H7 (cell line): ENCODE measurements at places on chromosomes 12 and 14.

DNA sequence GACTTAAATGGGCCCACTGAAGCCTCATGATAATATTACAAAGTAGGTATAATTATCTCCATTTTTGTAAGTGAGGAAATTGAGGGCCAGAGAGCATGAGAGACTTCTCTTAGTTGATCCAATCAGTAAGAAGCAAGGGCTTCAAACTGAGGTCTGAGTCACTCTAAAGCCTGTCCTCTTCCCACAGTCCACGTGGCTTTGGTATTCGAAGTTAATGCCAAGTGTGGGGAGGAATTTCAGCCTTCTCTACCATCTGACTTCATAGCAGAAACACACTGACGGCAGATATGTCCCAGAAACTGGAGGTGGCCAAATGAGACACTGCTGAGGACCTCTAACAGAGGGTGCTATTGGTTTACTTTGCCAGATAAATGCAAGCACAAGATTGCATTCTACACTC, 114.4 kb upstream of the OVCH1 start:
- no peak for DNase-seq

DNA sequence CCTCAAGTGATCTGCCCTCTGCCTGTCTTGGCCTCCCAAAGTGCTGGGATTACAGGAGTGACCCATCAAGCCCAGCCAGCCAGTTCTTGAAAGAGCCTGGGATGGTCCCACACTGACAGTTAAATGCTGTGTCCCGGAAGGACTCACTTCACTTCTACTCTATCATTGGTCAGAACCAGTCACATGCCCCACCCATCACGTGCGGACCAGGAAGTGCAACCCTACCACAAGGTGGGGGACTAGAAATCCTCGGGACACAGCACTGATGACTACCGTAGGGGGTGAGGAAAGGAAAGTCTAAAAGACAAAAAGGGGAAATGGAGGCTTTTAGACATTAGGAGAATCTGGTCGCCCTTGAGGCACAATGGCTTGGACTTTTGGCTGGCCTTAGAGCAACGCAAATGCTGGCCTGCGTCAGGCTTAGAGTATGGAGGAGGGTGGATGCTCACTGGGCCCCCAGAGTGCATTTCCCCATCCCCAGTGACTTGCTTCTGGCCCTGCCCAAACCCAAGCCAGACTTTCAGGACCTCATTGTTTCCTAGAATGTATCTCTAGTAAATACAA, 207.7 kb downstream of the TTC8 start:
- peak; percentile 56 for DNase-seq

DNA sequence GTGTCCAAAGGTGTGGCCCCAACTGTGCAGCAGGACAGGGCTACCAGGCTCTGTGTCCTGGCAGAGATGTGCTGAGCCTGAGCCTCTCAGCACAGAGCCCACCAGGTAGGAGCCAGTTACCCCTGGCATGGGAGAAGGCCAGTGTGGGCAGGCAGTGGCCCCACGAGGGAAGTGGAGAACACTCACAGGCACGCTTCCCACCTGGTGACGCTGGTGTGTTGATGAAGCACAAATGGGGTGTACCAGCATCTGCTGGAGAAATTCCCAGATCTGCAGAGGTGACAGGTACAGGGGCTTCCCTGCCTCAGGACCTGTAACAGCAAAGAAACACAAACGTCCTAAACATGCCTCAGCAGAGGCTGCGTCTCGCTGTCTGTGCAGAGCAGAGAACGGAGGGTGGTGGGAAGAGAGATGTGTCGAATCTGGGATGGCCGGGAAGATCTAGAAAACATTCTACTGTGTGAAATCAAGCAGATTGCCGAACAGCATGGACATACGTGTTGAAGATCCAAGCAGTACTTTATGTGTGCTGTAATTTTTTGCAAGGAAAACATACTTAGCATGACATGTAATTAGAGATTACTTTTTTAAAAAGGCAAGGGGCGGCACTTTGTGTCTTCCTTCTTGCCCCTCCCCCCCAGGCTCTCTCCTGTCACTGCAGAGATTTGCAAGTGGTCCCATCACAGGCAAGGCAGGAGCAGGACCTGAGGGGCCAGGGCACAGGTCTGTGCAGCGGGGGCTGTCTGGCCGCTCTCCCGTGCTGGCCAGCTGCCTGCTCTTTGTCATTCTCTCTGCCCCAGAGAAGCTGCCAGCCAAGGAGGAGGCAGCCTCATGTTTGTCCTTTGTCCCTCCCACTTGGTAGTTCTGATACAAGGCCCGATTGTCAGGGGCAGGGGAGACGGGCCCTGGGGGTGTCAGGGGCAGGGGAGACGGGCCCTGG, 17.3 kb downstream of the HIP1R start:
- peak; percentile 71 for DNase-seq

GRCh38 chr12:51371295-51371953, 19.8 kb downstream of the GALNT6 start:
- DNase-seq = peak; percentile 62
